Left colon (tissue), 2 donors: ENCODE measurements at places on chromosomes 2 and 18. TPM values are rescaled to one million over a fixed set of nuclear protein-coding genes. Genes with fewer than 3 reads are reported as not detected.

Gene KANSL1L
- 4.7 TPM for total RNA-seq

Gene CERS6
- total RNA-seq, result 67.2 TPM

GRCh38 chr2:241123816-241124536 is 21.9 kb upstream of the MTERF4 start:
- DNase-seq, result peak; percentile 66

DNA sequence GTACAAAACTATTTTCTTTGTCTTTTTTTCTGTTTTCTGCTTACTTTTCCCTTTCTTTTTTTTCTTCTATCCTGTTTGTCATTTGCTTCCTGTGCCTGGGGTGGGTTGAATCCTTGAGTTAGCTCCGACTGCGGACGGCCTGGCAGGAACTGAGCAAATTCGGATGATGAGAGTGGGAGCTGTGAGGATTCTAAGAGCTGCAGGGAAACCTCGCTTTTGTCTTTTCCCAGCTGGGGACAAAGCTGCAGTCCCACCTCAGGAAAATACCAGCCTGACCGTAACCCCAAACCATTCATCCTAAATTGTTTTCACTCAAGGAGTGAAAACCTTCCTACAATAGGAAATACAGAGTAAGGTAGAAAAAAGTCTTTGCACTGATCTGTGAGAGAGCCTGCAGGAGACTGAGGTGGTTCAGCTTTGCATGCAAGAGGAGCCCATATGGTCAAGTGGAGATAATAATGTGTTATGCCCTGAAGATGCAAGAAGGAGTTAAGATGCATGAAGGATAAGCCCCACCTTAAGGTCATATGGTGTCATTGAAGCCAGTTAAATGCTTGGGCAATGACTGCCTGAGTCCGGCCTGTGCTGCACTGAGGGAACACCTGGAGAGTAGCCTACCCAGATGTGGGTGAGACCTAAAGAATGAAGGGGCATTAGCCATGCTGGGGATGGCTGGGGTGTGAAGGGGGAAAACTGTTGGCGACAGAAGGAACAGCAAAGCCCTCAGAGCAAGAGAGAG is 31.7 kb upstream of the ARL4C start:
- DNase-seq, result no peak

DNA sequence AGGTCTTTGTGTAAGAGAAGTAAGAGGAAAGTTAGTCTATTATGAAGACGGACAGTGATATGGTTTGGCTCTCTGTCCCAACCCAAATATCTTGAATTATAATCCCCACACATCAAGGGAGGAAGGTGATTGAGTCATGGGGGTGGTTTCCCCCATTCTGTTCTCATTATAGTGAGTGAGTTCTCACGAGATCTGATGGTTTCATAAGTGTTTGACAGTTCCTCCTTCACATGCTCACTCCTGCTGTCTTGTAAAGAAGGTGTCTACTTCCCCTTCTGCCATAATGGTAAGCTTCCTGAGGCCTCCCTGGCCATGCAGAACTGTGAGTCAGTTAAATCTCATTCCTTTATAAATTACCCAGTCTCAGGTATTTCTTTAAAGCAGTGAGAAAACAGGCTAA is 67.6 kb downstream of the NEURL3 start:
- DNase-seq, result no peak

GRCh38 chr2:140586379-140586778 is 1544.4 kb downstream of the LRP1B start:
- peak; percentile 17 for DNase-seq

- DNase-seq, result no peak
Measured at GRCh38 chr2:192026059-192026824, 168.5 kb downstream of the TMEFF2 start.
